Anterior cingulate cortex (tissue), 58 donors: ENCODE measurements at places on chromosomes 12 and 14.

DNA sequence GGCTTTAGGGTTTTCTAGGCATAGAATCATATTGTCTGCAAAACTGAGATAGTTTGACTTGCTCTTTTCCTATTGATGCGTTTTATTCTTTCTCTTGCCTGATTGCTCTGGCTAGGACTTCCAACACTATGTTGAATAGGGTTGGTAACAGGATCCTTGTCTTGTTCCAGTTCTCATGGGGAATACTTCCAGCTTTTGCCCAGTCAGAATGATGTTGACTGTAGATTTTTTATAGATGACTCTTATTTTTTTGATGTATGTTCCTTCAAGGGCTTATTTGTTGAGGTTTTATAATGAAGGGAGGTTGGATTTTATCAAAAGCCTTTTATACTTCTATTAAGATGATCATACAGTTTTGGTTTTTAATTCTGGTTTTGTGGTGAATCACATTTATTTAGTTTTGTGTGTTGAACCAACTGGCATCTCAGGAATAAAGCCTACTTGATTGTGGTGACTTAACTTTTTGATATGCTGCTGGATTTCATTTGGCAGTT, 478.2 kb downstream of the TMEM117 start:
- no peak for DNase-seq

DNA sequence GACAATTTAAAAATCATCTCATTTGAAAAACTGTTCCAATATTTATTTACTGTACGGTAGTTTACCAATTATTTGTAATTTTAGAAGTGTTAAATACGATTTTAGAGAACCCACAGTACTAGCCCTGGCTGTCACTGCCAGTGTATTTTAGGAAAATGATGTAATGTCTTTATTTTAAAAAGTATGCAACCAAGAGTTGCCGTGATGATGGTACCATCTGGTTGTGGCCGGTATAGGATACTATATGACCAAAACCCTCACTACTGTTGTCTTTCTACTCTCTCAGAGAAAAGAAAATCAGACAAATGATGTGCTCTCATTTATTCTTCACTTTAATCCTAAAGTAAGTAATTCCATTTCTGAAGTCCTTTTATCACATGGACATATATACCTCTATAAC, 395.0 kb downstream of the FOXG1 start:
- DNase-seq = no peak

DNA sequence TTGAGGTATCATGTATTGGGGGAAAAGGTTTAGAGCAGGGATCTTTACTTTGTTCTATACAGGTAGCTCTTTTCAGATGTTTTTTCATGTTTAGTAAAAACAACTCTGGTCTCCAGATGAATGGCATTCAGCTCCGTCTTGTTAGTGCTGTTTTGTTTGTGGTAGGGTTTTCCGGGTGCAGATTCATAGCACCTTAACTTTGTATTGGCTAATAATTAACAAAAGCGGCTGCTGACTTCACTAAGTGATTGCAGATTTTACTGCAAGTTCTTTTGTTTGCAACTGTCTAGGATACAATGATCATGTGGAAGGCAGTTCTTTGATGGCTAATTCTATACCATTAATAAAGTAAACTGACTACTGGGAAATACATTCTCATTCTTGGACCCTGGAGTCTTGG, 32.2 kb upstream of the BHLHE41 start:
- no peak for DNase-seq

DNA sequence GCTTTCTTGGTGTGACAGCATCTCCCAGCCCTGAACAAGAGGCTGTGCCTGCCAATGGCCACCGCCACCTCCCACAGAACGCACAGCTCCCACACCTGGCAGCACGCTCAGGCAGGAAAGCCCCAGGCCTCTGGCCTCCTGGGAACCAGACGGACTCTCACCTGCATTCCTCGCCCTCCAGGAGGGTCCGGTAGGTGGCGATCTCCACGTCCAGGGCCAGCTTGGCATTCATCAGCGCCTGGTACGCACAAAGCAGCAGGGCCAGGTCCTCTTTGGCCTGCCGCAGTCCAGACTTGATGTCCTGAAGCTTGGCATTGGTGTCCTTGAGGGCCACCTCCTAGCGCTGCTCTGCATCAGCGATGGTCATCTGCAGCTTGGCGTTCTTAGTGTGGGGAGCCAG, 12.1 kb upstream of the KRT77 start:
- no peak for DNase-seq

DNA sequence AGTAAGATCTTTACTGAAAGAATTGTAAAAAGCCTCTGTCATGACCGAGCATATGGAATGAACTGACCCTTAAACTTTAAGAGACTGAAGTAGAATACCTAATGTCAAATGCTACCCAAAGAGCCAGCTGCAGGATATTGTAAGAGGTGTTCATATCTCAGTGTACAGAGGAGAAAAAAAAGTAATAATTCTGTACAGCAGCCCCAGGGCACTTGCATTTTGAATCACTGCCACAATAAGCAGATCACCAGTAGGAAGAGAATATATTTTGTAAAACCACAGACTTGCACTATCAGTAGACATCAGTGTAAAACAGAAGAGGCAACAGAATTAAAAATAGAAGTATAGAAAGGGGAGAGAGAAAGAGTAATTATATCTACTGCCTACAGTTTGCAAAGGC, 162.6 kb downstream of the PPFIA2 start:
- DNase-seq = no peak

- no peak for DNase-seq
Measured at GRCh38 chr14:85873006-85873405, 343.1 kb downstream of the FLRT2 start.

DNA sequence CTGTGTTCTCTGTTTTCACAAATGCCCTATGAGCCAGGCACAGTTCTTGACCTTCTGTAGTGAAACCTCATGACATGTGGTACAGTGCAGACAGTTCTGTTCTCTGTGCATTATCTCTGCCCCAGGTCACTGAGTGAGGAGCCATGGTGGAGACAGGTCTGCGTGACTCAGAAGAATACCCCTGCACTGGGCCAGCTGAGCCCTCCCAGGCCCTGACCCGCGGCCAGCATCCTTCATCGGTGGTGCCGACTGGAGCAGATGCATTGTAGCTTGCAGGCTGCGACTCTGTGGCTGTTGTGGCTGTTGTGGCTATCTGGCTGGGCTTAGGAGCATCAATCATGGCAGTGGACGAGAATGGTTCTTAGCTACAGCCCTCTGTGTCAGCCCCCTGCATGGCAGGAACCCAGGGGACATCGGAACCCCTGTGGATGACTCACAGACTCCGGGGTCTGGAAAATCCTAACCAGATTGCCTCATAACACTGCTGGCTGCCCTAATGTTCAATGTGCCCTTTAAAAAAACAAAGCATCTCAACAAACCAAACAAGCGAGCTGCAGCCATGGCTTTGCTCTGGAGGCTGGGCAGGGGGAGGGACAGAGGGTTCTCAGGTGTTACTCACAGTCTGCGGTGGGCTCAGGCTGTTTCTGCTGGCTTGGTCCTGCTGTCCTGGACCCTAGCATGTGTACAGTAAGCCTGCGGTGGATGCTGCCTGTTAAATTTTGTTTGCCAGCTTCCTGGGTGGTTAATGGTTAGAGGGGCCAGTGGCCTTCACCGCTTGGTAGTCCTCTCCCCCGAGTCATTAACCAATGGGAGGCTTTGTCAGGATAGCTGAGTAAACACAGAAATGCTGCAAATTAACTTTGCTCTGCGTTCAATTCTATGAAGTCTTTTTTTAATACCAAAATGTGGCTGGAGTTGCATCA, at the start of gene SERPINA6:
Gene SERPINA6, minus strand, starts transcription at position 689 of the 923 bp plus-strand sequence. CDS start 8,688 bp downstream, outside the sequence.
- DNase-seq = no peak

- DNase-seq = no peak
Measured at GRCh38 chr14:95200404-95200803, 43.1 kb upstream of the DICER1 start.

DNA sequence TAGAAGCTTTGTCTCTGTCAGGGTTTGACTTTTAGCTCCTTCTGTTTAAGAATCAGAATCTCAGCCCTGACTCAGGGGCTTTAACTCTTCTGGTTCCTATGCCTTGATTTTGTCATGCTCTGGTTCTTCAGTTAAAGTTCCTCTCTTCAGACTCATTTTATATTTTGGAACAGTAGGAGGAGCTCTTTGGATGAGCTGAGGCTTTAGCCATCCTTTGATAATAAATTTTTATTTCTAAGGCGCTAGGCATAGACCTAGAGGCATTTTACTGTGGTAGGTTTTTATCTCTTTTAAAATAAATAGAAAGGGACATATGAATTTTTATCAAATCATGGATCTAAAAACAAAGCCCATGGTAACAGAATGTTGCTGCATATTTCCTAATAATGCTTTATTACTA, 51.7 kb downstream of the ATP23 start:
- DNase-seq = no peak

DNA sequence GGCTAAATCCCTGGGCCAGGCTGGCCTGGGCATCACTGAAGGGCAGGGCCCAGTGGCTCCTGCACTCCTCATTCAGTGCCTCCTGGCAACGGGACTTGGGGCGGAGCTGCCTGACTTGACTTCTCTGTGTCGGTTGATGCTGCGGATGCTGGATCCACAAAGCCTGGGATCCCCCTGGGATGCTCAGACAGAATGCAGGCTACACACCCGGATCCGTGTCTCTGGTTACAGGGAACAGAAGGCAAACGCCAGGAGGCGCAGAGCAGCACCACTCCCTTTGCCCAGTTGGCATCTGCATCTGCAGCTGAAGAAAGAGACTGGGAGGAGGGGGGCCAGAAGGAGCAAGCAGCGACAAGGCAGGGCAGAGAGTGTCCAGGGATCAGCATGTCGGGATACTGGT, 154.5 kb upstream of the FKBP4 start:
- no peak for DNase-seq

DNA sequence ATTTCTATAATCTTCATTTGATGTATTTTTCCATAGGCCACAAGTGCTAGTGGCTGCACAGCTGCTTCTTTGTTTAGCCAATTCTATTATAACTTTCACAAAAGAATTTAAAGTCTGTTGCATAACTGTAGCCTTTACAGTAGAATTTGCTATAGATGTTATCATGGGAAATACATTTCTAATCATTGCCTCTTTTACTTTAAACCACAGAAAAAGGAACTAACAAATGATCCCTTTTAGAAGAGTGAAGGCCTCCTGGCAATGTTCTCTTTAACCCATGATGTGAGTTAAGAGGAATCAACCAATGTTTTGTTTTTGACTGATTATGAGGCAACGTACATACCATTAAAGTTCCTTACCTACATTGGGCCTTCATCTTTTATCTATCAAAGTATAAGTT, 68.8 kb downstream of the RPL10L start:
- DNase-seq = no peak

GRCh38 chr12:124053851-124054250, 80.8 kb downstream of the ZNF664 start:
- DNase-seq = peak; percentile 43

- no peak for DNase-seq
Measured at GRCh38 chr12:32995623-32996022, 99.0 kb upstream of the PKP2 start.

DNA sequence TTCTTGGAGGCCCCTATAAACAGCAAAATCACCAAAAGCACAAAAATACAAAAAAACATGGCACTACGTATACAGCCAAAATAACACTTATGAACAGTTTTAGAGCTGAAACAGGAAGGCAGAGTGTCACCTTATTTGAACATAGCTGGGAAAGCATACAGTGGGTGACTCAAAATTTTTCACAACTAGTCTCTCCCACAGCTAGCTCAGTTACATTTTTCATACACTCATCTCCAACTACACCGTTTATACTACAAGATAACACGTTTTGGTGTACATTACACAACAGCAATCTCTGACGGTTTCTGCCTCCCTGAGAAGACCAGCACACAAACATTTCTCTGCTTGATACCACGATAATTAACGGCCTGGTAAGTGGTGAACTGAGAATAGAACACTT, 2.9 kb downstream of the RAD52 start:
- DNase-seq = no peak

GRCh38 chr12:10171973-10172728, at the start of gene OLR1:
TSS of gene OLR1 (minus strand) at chr12:10172132. CDS start at chr12:10172077, 55 bp downstream.
- DNase-seq = no peak

DNA sequence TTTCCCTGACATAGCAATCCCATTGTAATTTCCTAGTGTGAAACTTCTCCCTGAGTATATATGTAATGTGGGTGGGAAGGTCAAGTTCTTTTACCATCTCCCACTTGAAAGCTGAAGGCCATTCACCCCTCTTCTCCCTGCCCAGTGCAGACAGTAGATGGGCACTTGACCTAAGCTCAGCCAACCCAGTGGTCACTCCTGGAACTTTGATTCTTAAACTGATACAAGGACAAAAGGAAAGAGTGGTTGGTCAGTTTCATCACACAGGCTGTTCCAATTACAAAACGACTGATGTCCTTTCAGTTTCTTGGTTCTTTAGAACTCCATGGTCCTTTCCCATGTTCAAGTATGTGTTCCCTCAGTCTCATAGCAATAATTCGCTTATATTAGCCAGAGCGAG, 8.4 kb upstream of the APOLD1 start:
- DNase-seq = no peak

DNA sequence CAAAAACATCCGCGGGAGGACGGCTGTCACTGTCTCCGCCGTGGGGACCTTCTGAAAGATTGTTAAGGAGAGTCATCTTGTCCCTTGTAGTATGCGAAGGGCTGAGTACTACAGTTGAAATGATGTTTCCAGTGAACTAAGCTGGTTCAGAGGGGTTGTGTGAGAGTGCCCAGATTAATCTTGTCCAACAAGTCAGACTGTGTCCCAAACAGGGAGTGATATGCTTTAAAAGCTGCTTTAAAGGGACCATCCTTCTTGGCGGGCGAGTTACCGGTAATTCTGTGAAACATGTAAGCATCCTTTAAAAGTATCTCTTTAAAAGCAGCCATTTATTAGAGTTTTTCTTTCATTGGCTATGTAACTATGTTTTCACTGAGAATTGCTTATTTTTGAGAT, 1.1 kb downstream of the WDR20 start:
- DNase-seq = no peak

DNA sequence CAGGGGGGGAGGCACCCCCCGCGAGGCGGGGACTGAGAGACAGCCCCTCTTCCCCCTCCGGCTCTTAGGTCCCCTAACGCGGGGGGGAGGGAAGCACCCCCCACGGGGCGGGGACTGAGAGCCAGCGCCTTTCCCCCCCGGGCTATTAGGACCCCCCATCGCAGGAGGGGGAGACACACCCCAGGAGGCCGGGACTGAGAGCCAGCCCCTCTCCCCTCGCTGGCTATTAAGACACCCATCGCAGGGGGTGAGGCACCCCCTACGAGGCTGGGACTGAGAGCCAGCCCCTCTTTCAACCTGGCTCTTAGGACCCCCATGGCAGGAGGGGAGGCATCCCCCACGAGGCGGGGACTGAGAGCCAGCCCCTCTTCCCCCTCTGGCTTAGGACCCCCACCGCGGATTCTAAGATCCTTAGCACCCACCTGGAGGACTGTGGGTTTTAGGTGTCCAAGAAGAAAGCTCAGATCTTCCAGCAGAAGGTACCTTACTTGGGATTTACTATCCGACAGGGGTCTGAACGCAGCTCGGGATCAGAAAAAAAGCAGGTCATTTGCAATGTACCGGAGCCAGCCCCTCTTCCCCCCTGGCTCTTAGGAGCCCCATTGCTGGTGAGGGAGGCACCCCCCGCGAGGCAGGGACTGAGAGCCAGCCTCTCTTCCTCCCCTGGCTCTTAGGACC, 197.8 kb upstream of the PZP start:
- no peak for DNase-seq
